Breast epithelium (tissue), 4 donors: ENCODE measurements at places on chromosomes 11 and 22. TPM values are rescaled to one million over a fixed set of nuclear protein-coding genes. Genes with fewer than 3 reads are reported as not detected.

OR2AG2 gene
- not detected for total RNA-seq

PRR33 gene
- not detected for total RNA-seq

OR52I1 gene
- not detected for total RNA-seq

DNA sequence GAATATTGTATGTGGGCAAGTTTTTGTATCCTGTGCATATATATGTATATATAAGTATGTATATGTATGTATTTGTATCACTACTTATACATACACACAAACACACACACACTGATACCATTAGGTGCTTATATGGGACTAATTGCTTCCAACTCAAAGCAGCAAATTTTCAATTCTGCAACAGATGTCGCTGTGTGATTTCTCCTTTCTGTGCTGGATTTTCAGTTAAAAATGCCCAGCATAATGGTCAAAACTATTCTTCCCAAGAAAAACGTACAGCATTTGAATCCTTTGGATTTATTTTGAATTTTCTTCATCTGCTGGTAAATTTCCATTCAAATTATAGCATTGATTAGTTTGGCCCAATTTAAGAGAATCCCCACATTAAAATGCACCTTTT, 4.3 kb downstream of the CADM1 start:
- H3K27ac ChIP-seq = no peak overlapping the region
- no peak for DNase-seq
- H3K4me3 ChIP-seq = no peak overlapping the region
- no peaks in the 10 kb centered on the region for H3K36me3 ChIP-seq

DNA sequence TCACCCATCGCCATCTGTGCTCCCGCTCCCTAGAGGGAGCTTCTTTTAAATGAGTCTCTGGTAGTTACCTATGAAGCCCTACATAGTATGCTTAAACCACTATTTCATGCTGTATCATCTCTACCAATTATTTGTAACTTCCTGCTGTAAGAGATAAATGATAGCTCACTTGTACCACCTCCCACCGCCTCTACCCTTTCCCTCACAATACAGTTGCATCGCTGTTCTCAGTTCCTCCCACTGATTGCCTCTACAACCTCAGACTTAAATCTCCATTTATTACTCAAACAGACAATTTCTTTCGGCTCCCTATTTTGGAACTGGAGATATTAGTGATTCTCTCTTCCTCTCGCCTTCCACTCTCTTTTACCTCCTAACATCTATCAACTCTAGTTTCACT, 222.9 kb upstream of the ZC3H12C start:
- no peak overlapping the region for H3K4me3 ChIP-seq
- no peaks in the 10 kb centered on the region for H3K36me3 ChIP-seq
- no peak for DNase-seq
- no peak overlapping the region for H3K27ac ChIP-seq
- no peaks in the 10 kb centered on the region for H3K27me3 ChIP-seq

- H3K4me3 ChIP-seq = no peak overlapping the region
- no peaks in the 10 kb centered on the region for H3K36me3 ChIP-seq
- DNase-seq = no peak
These were observed 6.3 kb downstream of the OSBPL5 start for GRCh38 chr11:3158821-3159220.

DNA sequence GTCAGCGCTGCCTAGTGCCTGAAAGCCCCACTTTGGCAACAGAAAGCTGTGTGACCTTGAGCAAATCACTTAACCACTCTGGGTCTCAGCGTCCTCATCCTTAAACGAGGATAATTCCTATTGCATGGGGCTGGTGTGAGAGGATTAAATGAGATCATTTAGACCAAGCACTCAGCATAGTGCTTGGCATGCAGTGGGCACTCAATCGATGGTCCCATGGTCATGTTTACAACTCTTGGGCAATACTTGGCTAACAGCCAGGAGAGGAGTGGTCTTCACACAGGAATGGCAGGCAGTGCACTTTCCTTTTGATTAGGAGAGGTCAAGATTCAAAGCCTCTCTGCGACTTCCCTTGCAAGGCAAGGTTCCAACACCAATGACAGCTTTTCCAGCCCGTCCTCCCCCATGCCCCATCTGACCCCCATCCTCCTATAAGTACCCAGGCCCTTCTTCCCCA, 14.1 kb downstream of the TNKS1BP1 start:
- peak overlapping the region; percentile 92 for H3K27ac ChIP-seq
- no peaks in the 10 kb centered on the region for H3K27me3 ChIP-seq
- no peak for DNase-seq
- H3K4me3 ChIP-seq = peak overlapping the region; percentile 71

DNA sequence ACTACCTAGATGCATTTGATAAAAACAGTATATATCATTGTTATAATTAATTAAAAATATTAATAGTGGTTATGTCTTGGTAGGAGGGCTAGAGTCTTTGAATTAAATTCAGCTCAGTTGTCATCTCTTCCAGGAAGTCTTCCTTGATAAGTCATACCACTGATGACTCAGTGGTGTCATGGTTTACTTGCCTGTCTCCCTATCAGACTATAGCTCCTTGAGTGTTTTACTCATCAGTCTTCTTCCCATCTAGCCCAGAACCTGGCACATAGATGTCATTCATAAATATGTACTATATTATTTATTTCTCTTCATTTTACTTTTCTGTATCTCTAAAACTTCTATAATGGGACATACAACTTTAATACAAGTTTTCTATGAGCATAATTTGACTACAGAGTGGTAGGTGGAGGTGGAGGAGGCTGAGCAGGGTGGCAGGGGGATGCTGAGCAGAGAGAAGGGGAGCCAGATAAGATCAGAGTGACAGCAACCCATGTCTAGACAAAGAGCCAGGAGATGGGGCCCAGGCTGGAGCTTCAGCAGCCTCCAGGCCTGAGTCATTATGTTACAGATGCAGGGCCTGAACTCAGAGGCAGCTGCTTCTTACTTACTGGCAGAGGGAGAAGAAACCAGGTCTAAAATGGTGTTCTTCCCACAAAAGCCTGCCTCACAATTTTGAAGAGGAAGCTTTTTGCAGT, 82.3 kb upstream of the PHOX2A start:
- no peak overlapping the region for H3K4me3 ChIP-seq
- H3K27ac ChIP-seq = no peak overlapping the region
- no peak for DNase-seq
- no peaks in the 10 kb centered on the region for H3K27me3 ChIP-seq

DNA sequence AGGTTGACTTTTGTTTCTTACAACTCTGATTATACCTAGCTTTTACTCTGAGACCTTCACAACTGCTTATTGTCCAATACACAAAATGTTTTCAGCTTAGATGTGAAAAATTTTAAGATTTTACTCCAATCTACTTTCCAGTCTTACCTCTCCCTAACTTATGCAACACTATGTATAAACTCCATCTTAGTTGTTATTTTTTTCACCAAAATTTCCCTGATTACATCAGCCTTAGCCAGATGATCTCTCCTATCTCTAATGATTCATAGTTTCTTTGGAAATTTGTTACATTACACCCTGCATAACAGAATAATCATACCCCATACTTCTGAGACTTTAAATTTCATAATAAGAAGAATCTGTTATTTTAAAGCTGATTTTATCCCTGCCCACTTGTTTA, 621.0 kb upstream of the ANO3 start:
- DNase-seq = no peak
- no peak overlapping the region for H3K4me3 ChIP-seq
- no peaks in the 10 kb centered on the region for H3K36me3 ChIP-seq
- no peak overlapping the region for H3K27ac ChIP-seq
- H3K27me3 ChIP-seq = no peaks in the 10 kb centered on the region

DNA sequence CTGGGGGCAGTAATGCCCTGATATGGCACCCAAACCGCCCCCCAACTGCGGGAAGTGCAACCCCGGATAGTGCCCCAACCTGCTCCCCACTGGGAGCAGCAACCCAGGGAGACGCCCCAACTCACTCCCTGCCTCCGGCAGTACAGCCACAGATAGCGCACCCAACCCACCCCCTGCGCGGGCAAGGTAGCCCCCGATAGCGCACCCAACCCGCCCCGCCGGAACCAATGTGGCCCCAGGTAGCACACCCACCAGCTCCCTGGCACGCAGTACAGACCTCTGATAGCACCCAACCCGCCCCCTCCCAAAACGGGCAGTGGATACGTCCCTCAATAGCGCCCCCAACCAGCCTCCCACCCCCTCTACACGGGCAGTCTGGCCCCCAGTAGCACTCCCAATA, 3.8 kb upstream of the RFPL3 start:
- H3K27ac ChIP-seq = no peak overlapping the region
- DNase-seq = no peak
- H3K4me3 ChIP-seq = peak overlapping the region; percentile 18
- H3K36me3 ChIP-seq = no peaks in the 10 kb centered on the region
- no peaks in the 10 kb centered on the region for H3K4me1 ChIP-seq

DNA sequence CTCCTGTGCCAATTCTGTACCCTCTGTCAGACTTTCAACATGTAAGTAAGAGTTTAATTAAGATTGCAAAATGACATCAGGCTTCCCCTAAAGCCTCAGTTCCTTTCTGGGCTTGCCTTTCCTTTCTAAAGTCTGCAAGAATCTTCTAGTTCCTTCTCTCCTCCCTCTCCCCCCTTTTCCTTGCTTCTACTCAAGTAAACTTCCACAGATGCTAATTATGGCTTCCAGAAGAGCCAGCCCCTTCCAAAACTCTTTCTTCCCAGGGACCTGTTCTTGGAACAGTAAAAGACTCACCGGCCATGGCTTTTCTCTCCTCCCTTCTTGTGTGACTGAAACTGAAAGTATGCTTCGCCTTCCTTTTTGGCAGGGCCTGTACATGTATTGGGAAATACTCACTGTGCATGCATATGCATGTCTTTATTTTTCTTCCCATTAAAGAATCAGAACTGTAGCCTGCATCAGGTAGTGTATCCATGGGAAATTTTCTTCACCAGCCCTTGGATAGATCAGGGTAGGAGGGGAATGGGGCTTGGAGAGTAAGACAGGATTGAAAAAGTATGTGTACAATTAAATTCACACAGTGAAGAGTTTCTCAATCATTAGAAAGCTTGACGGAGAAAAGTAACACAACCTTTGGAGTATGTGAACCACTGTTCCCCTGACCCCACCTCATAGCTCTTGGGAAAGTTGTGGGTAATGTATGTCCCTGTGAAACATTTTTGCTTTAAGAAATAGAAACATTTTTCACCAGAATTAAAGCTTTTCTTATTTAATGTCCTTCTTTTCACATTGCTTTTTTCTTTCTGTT, at the start of gene CASP1:
CASP1 (minus strand) TSS at position 332 of the 808 bp plus-strand sequence; CDS start at position 301, 31 bp downstream.
- no peak for DNase-seq
- no peaks in the 10 kb centered on the region for H3K4me1 ChIP-seq
- H3K4me3 ChIP-seq = peak within 1 kb of the TSS; percentile 64

DNA sequence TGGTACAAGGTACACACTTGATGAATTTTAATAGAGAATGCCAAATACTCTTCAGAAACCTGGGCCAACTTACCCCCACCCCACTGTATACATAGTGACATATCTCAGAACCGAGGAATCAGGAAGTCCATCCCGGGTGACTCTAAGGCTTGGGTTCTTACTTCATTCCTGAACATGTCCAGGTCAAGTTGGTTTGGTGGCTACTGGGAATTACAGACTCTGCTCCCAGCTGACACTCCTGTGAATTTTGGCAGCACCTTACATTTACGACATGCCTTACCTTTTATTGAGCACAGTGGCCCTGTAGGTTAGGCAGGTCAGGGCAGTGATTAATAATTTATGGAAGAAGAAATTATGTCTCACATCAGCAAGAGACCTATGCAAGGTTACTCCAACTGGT, 70.1 kb upstream of the LDLRAD3 start:
- no peaks in the 10 kb centered on the region for H3K4me1 ChIP-seq
- no peaks in the 10 kb centered on the region for H3K36me3 ChIP-seq
- H3K27me3 ChIP-seq = no peaks in the 10 kb centered on the region
- no peak overlapping the region for H3K4me3 ChIP-seq

- peak within 1 kb of the TSS; percentile 23 for H3K4me3 ChIP-seq
- H3K27ac ChIP-seq = no peak within 1 kb of the TSS
- H3K36me3 ChIP-seq = no peaks in the 10 kb centered on the region
- H3K27me3 ChIP-seq = no peaks in the 10 kb centered on the region
These were observed at the start of gene DEUP1 for GRCh38 chr11:93330446-93330984. Gene DEUP1, plus strand, starts transcription at chr11:93330742. Its CDS starts 1,518 bp downstream, at chr11:93332260.

- no peaks in the 10 kb centered on the region for H3K4me1 ChIP-seq
- H3K27me3 ChIP-seq = no peaks in the 10 kb centered on the region
- no peak for DNase-seq
- no peaks in the 10 kb centered on the region for H3K36me3 ChIP-seq
- H3K4me3 ChIP-seq = no peak overlapping the region
- H3K27ac ChIP-seq = no peak overlapping the region
These were observed 31.6 kb downstream of the ACER3 start for GRCh38 chr11:76892306-76892705.

DNA sequence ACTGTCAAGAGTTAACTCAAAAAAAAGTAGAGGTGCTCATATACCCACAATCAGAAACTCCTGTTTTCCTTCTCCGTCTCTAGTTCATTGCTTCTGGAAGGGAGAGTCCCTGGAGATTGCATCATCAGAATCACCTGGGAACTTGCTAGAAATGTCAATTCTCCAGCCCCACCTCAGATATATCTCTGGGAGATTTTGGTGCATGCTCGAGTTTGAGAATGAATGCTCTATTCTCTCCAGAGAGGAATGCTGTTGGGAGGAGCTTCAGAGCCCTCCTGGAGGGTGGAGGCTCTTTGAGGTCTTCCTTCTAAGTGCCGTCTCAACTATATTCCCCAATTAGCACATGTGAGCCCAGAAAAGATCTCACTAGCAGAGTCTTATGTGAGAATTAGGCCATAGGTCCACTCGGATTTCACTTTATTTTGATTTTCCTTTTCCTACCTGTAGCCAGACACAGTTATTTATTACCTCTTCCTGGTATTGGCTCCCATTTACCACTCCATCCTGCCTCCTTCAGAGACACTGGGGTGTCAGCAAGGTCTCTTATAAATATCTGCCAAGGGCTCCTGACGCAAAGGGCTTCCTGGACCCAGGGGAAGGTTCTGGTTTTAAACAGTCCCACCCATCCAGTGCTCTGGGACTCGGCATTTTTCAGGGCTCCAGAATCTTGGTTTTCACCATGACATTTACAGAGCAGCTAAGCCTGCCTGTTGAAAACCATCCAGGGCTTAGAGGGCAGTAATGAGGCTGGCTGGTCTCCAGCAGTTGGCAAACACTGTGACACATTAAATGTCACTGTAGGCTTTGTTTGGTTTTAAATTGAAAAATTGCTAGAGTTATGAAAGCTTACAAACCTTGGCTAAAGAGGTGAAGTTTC, 136.2 kb downstream of the CD44 start:
- H3K36me3 ChIP-seq = no peaks in the 10 kb centered on the region
- peak; percentile 81 for DNase-seq
- no peaks in the 10 kb centered on the region for H3K27me3 ChIP-seq
- H3K4me1 ChIP-seq = no peaks in the 10 kb centered on the region
- peak overlapping the region; percentile 82 for H3K27ac ChIP-seq
- no peak overlapping the region for H3K4me3 ChIP-seq

- no peak overlapping the region for H3K4me3 ChIP-seq
- H3K36me3 ChIP-seq = no peaks in the 10 kb centered on the region
- no peaks in the 10 kb centered on the region for H3K27me3 ChIP-seq
- DNase-seq = peak; percentile 57
- H3K4me1 ChIP-seq = peaks cover 23% of the 10 kb centered on the region
- peak overlapping the region; percentile 90 for H3K27ac ChIP-seq
These were observed 6.7 kb downstream of the CAPN5 start for GRCh38 chr11:77073328-77074001.

- H3K4me1 ChIP-seq = peaks cover 3% of the 10 kb centered on the region
- H3K36me3 ChIP-seq = no peaks in the 10 kb centered on the region
- DNase-seq = no peak
- no peaks in the 10 kb centered on the region for H3K27me3 ChIP-seq
- peak overlapping the region; percentile 16 for H3K4me3 ChIP-seq
These were observed 6.5 kb downstream of the NNMT start for GRCh38 chr11:114302663-114303062.
